ENCODE measurements at places on chromosomes 16 and 17.

- DNase-seq = no peak
Observed at GRCh38 chr17:75909812-75910274, 5.2 kb upstream of the MRPL38 start.

GRCh38 chr16:86156155-86156554, 257.2 kb downstream of the IRF8 start:
- no peak for DNase-seq

DNA sequence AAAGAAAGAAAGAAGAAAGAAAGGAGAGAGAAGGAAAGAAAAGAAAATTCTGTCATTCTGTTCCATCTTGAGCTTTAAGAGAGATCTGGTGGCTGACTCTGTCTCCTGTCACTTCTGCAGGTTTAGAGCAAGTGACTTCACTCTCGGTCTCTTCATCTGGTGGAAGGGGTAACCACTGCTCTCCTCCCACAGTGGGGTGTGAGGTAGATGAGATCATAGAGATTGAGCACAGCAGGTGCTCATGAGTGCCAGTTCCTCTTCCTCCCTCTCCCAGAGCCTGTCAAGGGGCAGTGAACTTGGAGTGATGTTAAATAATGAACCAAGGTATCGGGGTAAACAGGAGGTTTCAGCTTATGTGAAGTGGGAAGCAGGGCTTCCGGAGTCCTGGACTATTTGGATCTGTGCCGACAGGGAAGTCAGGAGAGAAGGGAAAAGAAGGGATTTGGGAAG, 47.7 kb downstream of the BEAN1 start:
- no peak for DNase-seq

- no peak for DNase-seq
Observed at GRCh38 chr17:81502471-81503017, 10.1 kb downstream of the ACTG1 start.

GRCh38 chr17:44831371-44831770, 1.3 kb upstream of the GJC1 start:
- DNase-seq = no peak
